Sigmoid colon (tissue), 7 donors: ENCODE measurements at places on chromosomes 16 and 17. TPM values are rescaled to one million over a fixed set of nuclear protein-coding genes. Genes with fewer than 3 reads are reported as not detected.

Gene ABCC12
- total RNA-seq, result not detected

Gene RRAD
- total RNA-seq, result 18.0 TPM

DNA sequence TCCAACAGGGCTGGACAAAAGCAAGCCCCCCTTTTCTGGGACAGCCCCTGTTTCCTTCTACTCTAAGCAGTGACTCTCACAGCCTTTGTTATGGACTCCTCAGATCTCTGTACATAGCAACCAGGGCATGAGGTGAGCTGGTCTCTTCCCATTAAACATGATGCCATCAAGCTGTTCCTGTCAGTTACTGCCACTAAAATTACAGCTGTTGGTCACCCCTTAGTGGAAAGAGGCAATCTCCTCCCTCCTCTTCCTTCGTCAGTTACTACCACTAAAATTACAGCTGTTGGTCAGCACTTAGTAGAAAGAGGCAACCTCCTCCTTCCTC is 95.2 kb upstream of the SMIM36 start:
- no peak for DNase-seq

DNA sequence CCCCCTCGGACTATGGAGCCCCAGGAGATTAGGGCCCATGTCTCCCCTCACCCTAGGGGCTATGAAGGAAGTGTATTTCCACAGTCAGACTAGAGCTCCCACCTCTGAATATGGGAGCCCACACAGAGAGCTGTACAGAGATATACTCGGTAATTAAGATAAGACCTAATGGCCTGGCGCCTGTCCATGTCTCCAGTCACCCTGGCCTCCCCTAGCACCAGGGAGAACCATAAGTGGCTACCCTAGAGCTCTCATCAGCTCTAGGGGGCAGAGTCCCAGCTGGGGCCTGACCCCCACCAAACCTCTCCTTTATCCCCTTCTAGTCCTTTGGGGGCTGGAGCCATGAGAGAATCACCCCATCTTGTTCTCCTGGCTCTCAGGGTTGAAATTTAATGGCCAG is 2.4 kb downstream of the TMEM101 start:
- no peak for DNase-seq

Gene BHLHA9
- total RNA-seq, result not detected

- no peak for DNase-seq
Measured at GRCh38 chr17:17790637-17791464, 45.9 kb downstream of the SREBF1 start.

Gene ZNF668
- total RNA-seq, result 12.5 TPM

Gene THOC6
- total RNA-seq, result 8.6 TPM

Gene PRSS21
- total RNA-seq, result not detected

- no peak for DNase-seq
Measured at GRCh38 chr17:79829457-79829856, 9.8 kb downstream of the CBX4 start.

- DNase-seq, result peak; percentile 75
Measured at GRCh38 chr16:21159281-21159951, 942 bp downstream of the LDAF1 start.

Gene ZNF469
- 1.7 TPM for total RNA-seq

DNA sequence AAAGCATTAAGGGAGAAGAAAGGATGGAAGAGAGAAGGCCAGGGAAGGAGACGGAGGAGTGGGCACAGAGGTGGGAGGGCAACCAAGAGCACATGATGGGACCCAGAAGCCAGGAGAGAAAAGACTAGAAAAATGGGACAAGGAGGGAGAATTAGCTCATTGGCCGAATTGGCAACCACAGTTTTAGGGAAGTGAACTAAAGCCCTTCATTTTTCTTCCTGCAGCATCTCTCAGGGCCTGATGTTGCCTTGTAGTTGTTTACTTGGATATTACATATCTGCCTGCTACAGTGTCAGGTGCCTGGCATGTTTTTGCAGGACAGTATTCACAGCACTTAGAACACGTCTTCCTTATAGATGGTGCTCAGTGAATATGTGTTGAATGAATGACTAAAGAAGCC is 19.0 kb downstream of the EMP2 start:
- DNase-seq, result no peak

GRCh38 chr17:79049821-79050220 is 24.8 kb upstream of the ENGASE start:
- peak; percentile 56 for DNase-seq

- DNase-seq, result no peak
Measured at GRCh38 chr16:88896238-88897070, 30.0 kb upstream of the PABPN1L start.

Gene PLA2G10
- total RNA-seq, result not detected

DNA sequence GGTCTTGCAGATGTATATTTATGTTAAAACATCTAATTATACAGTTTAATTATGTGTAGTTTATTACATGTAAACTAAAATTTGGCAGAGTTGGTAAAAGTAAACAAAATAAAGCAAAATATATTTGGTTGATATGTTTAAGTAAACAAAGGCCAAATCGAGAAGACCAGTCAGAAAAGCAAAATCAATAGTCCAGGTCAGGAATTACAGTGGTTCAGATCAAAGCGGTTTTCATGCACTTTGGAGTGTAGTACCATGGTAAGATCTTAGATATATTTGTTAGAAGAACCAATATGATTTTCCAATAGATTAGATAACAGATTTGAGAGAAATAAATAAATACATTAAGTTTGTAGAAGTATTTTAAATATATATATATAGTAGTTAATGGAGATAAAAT is 1421.6 kb upstream of the CDH8 start:
- DNase-seq, result no peak

Gene XYLT1
- total RNA-seq, result 33.2 TPM

DNA sequence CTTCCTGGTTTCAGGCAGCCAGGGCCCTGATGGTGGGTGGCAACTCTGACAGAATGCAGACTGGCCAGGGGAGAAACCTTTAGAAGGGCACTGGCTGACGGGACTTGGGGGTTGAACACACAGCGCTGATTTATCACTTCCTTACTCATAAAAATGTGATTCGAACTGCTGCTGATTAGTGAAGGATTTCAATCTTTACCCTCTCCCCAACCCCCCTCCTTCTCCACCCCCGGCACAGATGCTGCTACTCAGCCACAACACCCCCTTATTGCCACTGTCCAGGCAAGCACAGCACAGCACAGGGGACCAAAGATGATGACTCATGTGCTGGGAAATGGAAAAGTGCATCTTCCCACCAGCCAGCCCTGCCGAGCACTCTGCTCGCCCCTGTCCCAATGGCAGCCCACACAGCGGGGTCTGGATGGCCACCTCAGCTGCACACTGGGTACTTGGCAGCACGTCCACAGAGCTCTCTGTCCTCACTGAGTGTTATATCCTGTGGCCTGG is 70.1 kb downstream of the SMG6 start:
- DNase-seq, result peak; percentile 69

DNA sequence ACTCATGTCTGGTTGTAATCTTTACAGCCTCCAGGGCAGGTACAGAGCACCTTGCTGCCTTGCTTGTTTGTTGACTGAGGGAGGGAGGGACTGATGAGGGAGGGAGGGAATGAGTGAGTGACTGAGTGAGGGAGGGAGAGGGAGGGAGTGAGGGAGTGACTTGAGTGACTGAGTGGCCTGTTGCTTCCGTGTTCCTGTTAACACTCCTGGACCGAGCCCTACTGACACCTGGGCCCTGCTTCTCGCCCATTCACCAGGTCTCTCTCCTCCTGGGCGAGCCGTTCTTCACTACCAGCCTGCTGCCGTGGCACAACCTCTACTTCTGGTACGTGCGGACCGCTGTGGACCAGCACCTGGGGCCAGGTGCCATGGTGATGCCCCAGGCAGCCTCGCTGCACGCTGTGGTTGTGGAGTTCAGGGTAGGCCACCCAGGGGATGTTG is 41.2 kb downstream of the PRMT7 start:
- DNase-seq, result no peak

DNA sequence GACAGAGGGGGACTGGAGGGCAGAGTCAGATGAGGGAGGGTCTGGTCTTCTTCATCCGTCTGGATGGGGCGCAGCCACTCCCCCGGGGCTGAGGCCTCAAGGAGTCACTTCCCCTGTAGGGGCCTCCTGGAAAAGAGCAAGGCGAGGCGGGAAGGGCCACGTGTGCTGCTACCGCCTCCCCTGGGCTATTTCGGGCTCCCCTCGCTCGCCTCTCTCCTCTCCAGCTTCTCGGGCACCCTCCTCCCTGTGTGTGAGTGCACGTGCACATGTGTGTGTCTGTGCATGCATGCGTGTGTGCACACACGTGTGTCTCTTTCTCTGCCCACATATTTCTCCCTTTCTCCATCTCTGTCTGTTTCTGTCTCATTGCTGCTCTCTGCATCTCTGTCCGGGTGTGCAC is 10.1 kb downstream of the GSG1L start:
- DNase-seq, result no peak

DNA sequence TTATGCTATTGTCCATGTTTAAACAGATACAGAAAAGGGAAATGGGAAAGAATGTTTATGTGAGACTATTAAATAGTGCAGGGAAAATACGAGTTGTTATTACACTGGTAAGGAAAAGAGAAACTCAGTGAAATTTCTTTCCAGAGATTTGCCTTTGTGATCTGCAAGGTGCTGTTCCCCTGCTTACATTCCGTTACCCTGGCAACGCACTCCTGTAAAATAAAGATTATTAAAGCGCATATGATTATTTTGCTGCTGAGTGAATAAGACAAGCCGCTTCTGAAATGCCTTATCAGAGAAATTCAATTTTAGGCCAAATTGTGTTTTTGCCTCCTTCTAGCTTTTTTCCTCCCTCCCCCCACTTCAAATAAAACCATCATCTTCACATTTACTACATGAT is 328.6 kb upstream of the PMFBP1 start:
- no peak for DNase-seq

GRCh38 chr16:48318630-48319029 is 66.6 kb downstream of the SIAH1 start:
- DNase-seq, result no peak

DNA sequence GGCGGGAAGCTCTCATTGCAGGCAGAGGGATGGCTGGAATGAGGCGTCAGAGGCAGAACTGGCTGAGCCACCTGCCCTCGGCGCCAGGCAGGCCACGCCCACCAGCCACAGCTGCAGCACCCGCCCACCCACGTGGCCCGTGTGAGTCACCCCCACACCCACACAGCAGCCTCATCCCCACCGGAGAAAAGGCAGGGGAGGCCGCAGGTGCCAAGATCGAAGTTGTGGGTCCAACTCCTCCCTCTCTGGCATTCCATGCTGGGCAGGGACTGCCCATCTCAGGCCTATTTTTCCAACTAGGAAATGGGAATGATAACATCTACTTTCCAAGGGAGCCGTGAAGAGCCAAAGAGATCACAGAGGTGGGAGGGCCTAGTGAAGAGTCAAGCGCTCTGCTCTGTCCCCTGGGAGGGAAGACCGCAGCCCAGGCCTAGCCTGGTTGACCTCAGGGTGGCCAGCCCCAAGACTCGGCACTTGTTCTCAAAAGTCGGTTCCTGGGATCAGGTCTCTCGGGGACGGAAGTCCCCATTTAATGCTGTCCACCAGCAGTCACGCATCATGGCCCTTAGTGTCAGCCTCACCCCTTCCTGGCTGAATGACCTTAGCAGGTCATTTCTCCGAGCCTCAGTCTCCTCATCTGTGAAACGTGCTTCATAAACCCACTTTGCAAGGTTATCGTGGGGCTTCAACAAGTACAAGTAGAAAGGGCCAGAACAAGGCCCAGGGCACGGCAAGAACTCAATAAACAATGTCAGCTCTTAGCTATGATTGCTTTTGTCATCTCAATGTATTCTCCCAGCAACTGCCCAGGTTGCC is at the start of gene TRPV3:
TSS of gene TRPV3 (minus strand) at position 45 of the 816 bp plus-strand sequence. CDS start 2,962 bp downstream, outside the sequence.
- DNase-seq, result no peak

DNA sequence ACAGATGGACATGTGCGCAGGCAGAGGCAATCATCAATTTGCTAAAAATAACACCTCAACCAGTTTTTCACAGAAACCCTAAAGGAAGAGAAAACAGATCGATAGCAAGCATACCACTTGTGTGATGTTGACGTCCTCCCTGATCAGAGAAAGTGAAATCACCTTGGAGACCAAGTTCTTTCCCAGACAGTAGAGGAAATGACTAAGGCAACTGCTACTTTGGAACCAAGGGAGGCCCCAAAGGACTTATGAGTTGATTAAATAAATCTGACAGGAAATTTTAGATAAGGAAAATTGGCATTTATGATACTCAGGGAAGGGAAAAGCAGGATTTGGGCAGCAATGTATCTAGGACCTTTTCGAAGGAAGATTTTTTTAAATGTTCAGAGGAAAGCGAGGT is 267.1 kb upstream of the ASIC2 start:
- DNase-seq, result no peak

DNA sequence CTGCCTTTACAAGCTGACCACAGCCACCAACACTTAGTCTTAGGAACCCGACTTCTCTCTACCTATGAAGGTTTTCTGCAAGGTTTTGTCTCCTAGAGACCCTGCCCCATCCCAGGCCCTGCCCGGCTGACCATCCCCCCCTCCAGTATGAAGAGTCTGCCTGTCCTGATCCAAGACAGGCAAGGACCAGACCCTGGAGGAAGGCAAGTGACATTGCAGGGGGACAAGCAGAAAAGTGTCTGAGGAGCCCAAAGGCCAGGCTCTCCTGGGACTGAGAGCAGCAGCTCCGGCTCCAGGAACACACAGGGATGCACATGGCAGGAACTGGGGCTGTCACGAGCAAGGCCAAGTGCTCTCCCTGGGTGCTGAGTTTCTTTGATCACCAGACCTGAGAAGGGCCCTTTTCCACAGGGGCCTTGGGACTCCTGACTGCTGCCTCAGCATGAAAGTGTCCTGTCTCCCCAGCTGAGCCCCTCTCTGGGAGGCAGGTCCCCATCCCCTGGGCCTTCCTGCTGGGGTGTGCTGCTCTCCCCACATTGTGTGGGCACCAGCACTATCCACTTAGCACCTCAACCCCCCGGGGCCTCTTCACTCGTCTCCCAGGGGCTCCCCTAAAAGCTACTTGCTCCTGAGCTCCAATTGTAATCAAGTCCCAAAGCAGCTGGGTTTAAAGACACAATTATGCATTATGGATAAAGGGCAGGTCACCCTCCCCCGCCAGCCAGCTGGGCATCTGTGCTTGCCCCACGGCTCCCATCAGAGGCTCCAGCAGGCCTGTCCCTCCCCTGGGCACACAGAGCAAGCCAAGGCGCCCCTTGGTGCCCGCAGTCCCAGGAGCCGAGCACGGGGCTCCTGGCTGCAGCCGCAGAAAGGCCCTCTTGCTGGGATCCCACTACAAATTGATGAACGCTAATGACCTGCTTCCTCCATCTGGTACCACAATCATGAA is 11.6 kb upstream of the CACNG4 start:
- DNase-seq, result no peak

- peak; percentile 72 for DNase-seq
Measured at GRCh38 chr16:5504064-5504781, 406.6 kb upstream of the EEF2KMT start.

- peak; percentile 38 for DNase-seq
Measured at GRCh38 chr17:79572136-79572925, 38.5 kb downstream of the RBFOX3 start.

- no peak for DNase-seq
Measured at GRCh38 chr16:49130397-49130796, 151.2 kb downstream of the CBLN1 start.

Gene ZNF652
- total RNA-seq, result 122 TPM
